Activated CD4-positive, CD25-positive, alpha-beta regulatory T cell treated with anti-CD3 and anti-CD28 coated beads, Interleukin-2, amount 50 U/mL, for 24 hours (primary cell): ENCODE measurements at places on chromosomes 5 and 9.

DNA sequence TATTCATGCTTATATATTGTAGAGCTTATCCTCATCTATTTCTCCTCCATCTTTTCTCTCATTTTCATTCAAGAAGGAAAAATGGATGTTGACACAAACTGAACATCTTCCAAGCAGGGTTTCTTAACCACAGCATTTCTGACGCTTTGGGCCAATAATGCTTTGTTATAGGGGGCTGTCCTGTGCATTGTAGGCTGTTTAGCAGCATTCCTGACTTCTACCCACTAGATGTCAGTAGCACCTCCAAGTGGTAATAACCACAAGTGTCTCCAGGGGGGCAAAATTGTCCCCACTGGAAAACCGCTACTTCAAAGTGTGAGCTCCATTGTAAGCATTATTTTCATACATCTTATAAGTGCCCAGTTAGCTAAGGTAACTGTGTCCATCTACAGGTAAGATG, 2.6 kb upstream of the TXNDC8 start:
- ATAC-seq: no peak

- no peak for ATAC-seq
Observed at GRCh38 chr5:96776621-96777020, 31.1 kb downstream of the ERAP1 start.

DNA sequence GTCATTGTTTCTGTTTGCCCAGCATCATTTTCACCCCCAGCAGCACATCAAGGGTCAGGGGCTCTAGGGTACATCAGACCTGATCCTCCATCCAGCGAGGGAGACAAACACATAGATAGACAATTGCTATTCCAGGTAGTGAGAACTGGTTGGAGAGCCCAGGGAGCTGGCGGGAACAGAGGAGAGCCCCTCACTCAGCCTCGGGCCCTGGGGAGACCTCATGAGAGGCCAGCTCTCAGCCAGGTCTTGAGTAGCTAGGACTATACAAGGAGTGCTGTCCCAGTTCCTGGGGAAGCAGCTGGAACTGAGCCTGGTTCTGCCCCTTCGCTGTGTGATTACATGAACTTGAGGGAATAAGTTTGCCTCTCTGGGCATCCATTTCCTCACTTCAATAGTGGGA, 80.3 kb downstream of the HRH2 start:
- no peak for ATAC-seq

- no peak for ATAC-seq
Observed at GRCh38 chr5:158414333-158414762, 555.4 kb upstream of the CLINT1 start.

- ATAC-seq: no peak
Observed at GRCh38 chr5:147481376-147481775, 28.5 kb downstream of the DPYSL3 start.

GRCh38 chr5:52181403-52181802, 606.3 kb upstream of the ITGA1 start:
- no peak for ATAC-seq

DNA sequence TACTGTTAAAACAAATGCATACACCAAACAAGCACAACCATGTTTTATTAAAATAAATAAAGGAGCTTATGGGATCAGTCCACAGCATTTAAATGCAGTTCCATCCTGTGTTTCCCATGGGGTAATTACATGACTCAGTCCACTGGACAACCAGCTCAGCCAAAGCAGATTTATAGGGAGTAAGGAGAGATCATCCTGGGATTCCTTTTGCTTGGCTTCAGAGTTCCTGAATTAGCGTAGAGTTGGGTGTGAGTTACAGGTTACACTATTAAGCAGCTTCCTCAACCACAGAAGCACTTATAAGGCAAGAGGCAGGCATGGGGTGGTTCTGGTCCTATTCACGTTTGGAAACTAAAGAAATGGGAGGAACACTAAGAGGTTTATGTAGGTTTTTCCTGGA, 381.1 kb upstream of the ACTBL2 start:
- ATAC-seq: no peak

DNA sequence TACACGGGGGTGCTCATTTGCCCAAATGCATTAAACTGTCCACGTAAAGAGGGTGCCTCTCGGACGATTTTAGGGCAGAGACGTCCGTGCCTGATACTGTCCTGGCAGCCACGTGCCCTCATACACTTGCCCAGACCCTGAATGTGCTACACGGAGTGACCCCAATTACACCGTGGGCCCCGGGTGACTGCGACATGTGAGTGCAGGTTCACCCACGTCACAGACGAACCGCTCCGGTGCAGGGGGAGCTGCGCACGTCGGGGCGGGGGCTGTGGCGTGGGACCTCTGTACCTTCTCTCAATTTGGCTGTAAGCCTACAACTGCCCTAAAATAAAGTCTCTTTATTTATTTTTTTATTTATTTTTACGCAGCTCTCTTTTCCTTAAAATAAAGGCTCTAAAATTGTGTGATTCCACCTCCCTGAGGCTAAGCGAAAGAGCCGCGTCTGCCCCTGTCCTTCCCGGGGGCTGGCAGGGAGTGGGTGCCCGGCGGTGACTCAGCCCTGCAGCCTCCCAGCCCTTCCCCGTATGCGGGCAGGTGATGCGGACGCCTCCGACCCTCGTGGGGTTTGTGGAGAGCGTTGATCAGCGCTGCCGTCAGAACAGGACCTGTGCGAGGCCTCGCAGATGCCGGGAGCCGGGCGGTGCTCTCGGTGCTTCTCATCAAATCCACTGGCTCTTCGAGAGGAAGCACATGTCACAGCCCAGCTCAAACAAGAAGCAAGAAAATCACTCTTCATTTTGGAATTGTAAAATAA, 9.2 kb upstream of the EGFL7 start:
- ATAC-seq: no peak

DNA sequence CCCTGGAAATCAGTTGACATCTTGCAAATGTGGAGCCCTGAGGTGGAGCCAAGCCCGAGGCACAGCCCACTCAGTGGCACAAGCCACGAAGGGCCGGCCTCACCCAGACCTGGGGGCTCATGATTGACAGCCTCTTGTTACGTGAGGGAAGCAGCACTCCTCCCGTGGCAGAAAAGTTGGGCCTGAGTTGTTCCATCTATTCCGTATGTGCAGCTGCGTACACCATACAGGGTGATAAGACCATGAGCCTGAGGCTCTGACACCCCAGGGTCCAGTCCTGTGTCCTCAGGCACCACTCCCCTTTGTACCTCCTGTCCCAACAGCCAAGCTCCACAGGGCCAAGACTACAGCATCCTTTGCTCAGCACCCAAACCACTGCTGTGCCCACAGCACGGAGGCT, 1.9 kb upstream of the ORM2 start:
- no peak for ATAC-seq
